ENCODE measurements at places on chromosomes 7 and 10.

- no peak for DNase-seq
Measured at GRCh38 chr7:106501605-106502580, 159.1 kb downstream of the CCDC71L start.

DNA sequence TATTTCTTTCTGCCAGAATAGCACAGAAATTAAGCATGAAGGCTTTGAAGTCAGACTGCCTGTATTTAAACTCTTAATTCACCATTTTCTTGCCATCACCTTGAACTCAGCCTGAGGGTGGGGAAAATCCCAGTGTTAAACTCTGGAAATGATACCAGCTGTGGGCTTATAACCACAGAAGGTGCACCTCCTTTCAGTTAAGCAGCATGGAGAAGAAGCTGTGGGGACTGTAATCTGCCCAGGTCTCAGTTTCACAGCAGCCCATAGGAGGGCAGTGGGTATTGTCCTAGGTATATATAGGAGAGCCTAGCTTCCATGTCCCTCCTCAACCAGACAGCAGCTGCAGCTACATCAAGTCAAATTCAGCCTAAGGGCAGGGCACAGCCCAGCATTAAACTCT lies 241.6 kb downstream of the HPSE2 start:
- no peak for DNase-seq

DNA sequence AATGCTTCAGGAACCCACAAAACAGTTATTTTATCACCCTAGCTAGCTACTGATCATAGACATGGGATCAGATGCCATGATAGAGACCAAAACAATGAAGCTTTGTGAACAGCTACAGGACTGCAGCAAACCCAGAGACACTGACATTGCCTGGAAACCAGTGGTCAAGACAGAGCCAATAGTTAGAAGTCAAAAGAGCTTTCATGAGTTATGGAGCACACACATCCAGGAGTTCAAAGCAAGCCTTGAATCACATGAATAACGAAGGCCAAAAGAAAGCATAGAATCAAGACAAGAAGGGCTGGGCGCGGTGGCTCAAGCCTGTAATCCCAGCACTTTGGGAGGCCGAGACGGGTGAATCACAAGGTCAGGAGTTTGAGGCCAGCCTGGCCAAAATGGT lies 34.5 kb upstream of the GSAP start:
- no peak for DNase-seq

GRCh38 chr10:99062591-99062990 lies 173.1 kb downstream of the HPSE2 start:
- DNase-seq, result no peak

GRCh38 chr7:145105561-145105960 lies 269.7 kb upstream of the TPK1 start:
- DNase-seq, result no peak

GRCh38 chr10:103350517-103351260 lies at the start of gene PCGF6:
Gene PCGF6, minus strand, starts transcription at chr10:103351140. Its CDS starts 74 bp downstream, at chr10:103351066.
- peak; percentile 53 for DNase-seq

DNA sequence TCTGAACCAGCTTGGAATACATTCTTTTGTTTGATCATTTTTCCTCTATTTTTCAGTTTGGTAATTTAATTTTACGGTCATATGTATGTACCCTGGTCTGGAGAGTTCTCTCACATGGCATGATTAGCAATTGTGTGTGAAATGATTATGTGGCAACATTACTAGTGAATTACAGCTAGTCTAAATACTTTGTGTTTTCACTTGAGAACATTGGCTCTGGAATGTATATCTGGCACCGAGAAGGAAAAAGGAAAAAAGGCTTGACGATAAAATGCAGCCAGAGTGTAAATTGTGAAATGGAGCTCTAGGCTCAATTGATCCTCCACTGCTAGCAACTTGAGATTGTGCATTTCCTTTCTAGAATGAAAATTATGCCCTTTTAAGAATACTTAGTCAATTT lies 397.2 kb downstream of the EXOC4 start:
- DNase-seq, result no peak

- DNase-seq, result no peak
Measured at GRCh38 chr7:73341877-73342276, 13.9 kb downstream of the FKBP6 start.

- DNase-seq, result peak; percentile 57
Measured at GRCh38 chr7:142854372-142855113, at the start of gene EPHB6. Gene EPHB6, plus strand, starts transcription at chr7:142855076. Its CDS starts 8,152 bp downstream, at chr7:142863228.

DNA sequence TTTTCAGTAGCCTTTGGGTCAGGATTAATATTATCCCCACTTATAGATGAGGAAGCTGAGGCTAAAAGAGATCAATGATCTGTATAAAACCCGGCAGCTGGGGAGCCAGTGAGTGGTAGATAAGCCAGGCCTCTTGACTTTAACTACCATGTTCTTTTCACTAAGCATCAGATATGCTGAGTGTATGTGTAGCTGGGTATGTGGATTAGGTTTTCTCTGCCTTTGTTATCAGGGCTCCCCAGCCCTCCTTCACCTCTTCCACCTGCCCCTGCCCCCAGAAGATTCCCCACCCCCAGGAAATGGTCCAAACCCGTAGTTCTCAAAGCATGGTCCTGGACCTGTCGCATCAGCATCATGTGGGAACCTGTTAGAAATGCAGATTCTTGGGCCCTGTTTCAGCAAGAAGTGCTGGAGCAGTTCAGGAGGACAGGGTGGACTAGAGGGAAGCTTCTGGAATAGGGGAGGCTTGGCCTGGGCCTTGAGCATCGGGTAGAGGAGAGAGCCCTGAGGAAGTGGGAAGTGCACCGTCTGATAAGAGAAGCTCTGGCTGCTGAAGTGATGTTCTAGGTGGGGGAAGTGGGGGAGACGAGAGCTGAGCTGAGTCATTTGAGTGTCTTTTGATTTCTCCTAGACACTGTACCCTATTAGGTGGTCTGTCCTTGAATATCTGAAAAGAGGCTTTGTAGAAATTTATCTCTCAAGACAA lies 101.3 kb downstream of the HIF1AN start:
- no peak for DNase-seq

DNA sequence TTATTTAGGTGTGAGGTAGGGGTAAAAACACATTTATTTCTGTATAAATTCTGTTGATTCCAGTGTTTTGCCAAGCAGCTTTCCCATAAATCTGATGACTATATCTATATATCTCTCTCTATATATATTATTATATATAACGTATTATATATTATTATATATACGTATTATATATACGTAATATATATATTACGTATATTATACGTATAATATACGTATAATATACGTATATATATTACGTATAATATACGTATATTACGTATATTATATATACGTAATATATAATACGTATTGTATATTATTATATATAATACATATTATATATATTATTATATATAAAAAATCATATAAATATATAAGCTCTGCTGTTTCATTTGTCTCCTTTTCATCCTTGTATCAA lies 163.5 kb downstream of the GPR158 start:
- no peak for DNase-seq

- no peak for DNase-seq
Measured at GRCh38 chr10:35347121-35347562, 10.8 kb downstream of the CCNY start.

- no peak for DNase-seq
Measured at GRCh38 chr7:128247108-128247507, 6.0 kb downstream of the LEP start.

DNA sequence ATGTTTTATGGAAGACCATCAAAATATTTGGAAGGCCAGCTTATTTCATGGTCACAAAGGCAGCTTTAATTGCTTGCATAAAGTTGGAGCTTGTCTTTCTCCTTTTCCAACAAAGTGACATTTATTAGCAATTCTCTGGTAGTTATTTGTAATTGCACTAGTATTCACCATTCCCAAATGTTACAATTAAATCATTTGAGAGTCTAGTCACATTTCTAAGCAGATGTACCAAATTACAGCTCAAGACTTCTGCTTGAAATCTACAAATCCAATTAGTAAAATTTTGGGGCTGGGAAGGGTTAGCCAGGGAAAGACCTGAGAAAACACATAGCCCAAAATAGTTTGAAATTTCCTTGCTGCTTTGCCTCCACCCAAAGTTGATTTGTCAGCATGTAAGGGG lies 376.1 kb upstream of the LRGUK start:
- DNase-seq, result no peak

DNA sequence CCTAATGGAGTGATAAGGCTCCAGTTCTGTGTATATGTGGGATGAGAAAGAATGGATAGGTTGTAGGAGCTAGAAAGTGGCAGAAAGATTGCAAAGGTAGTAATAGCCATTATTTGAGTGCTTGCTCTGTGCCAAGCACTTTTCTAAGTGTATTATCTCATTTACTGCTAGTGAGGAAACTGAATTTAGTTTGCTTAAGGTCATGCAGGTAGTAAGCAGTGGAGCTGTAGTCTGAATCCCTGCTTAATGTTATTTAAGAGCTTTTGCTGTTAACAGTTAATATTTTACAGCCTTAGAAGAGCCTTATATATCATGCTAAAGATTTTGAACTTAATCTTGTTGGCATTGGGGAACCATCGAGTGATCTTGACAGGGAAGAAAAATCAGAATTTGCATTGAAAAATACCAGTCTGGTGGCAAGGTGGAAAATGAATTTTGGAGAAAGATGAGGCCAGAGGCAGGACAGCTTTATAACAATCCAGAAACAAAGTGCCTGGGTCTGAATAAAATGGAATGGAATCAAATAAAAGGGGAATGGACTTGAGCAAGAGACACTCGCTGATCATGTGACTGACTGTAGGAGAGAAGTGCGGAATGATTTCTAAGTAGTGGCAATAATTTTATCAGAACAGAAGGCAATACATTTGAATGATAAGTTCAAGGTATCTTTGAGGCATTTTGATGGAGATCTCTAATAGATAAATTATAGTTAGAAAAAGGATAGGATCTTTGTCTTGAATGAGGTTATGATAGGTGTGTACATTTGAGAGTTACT lies 15.2 kb downstream of the CAPZA2 start:
- no peak for DNase-seq

- no peak for DNase-seq
Measured at GRCh38 chr7:50391386-50391785, 58.8 kb downstream of the FIGNL1 start.

DNA sequence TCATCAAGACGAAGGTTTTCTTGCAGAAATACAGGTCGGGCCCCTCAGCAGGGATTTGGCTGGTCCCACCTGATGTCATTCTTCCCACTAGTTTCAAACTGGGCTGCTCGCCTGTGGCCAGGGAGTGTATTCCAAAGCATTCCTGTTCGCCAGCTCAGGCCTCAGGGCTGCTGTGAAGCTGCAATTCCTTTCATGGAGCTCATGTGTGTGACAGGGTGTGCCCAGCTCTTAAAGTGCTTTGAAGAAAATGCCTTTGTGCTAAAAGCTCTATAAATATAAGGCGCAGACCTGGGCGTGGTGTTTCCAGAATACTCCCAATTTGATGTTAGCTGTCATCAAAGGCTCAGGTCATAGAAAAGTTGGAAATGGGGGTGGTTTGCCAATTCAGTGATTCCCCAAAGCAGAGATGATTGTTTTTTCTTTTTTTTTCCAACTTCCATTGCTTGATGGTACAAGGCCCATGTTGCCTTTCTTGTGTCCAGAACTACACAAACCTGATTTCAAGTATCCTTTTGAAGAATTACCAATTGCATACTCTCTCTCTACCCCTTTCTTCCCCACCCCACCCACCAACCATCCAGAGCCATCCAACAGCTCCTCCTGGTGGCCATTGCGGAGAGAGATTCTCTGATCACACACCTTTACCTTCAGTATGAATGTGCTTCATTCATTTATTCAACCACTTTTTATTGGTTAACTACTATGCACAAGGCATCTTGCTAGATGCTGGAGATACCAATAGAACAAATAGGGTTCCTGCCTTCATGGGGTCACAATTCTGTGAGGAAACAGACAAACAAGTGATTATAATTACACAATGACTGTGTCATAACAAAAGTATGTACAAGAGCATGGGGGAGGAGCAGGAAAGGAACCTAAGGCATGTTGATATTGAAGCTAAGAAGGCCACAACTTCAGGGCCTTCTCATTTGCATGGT lies 297.3 kb upstream of the LYZL1 start:
- DNase-seq, result peak; percentile 32

- DNase-seq, result peak; percentile 28
Measured at GRCh38 chr7:139358541-139359365, 941 bp upstream of the LUC7L2 start.

DNA sequence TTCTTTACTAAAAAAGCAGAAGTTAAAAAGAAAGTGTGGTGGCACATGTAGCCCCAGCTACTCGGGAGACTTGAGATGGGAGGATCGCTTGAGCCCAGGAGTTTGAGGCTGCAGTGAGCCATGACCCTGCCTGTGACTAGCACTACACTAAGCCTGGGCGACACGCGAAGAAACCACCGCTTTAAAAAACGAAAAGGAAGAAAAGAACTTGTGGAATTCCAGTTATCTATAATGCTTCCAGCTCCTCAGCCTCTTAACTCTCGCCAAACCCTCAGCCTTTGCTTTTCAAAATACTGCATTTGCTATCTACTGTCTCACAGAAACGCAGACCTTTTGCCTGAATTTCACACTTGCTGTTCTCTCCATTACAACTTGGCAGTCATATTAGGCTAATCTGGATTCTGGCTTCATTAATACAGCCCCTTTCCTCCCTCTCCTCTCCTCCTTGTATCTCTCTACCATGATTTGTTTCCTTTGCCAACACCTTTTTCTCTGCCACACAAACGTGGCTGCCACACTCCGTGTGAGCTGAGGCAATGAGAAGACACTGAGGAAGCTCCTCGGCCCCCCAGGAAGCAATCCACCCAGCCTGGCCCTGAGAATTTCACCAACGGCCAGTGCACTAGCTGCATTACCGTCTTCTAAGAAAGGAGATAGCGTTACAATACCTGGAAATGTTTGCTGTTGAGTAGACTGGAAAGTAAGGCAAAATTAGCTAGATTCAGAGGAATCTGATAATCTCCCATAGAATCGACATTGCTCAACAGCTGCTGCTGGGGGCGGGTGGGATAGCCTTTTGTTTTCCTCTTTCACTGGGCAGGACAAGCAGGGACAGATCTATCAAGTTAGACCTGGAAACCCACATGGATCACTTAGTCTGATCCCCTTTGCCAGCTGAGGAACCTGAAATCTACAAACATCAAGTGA lies 37.2 kb downstream of the CALML5 start:
- no peak for DNase-seq

GRCh38 chr10:112132435-112132834 lies 51.1 kb downstream of the GPAM start:
- no peak for DNase-seq

DNA sequence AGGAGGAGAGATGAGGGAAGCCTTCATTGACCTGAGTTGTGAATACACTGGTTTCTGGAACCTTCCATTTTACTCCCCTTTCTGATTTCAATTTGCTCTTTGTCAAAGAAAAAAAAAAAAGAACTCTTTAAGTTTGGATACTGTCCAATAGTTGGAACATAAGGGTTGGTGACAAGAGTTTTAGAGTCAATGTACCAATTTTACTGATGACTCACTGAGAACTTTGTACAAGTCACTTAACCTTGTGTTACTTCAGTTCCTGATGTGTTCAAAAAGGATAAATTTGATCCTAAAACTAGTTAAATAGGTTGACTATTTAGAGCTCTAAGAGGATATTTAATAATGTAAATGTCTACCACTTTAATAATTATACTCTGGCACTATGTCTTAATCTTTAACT lies 4.1 kb upstream of the CDK14 start:
- no peak for DNase-seq

Measured in stimulated activated CD4-positive, alpha-beta T cell treated with anti-CD3 and anti-CD28 coated beads, Interleukin-12 subunit alpha, Interleukin-12 subunit beta, amount 100 ng/mL, for 24 hours (primary cell).